ENCODE measurements at places on chromosomes 13 and 19. TPM values are rescaled to one million over a fixed set of nuclear protein-coding genes. Genes with fewer than 3 reads are reported as not detected.

Gene CEACAM8
- under 0.01 TPM for total RNA-seq

Gene WDR88
- not detected for total RNA-seq

Gene PCP2
- not detected for total RNA-seq

Gene ZSCAN4
- total RNA-seq, result not detected

- no peak for DNase-seq
Observed at GRCh38 chr19:38148337-38148736, 75.7 kb downstream of the DPF1 start.

GRCh38 chr19:53965091-53965490 is 2.4 kb downstream of the CACNG8 start:
- DNase-seq, result no peak

Measured in frontal cortex (tissue), 4 donors.